ENCODE measurements at places on chromosomes 16 and 17. TPM values are rescaled to one million over a fixed set of nuclear protein-coding genes. Genes with fewer than 3 reads are reported as not detected.

- no peaks in the 10 kb centered on the region for H3K27me3 ChIP-seq
- no peak overlapping the region for H3K27ac ChIP-seq
- H3K4me3 ChIP-seq, result no peak overlapping the region
- no peak for DNase-seq
Measured at GRCh38 chr16:56093055-56093454, 98.2 kb upstream of the GNAO1 start.

DNA sequence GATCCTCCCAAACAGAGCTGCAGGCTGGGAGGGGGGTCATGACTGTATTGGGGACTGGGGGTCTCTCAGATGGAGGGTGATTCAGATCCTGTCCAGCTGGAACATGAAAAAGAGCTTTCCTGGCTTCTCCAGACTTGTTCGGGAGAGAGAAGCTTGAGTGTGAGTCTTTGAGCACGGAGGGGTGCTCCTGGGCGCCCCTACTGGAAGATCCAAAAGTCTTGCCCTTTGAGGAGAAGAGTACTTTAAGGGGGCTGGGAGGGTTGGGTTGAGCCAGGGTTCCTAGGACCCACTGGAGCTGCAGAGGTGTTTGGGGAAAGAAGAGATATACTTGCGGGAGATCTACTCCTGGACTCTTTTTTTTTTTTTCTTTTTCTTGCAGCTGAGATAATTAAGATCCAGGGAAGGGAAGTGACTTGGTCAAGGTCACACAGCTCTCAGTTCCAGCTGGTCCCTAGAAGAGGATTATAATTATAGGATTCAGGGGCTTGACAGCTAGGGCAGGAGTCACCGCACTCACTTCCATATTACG lies 8.4 kb downstream of the RARA start:
- DNase-seq, result no peak
- peak overlapping the region; percentile 85 for H3K27ac ChIP-seq
- H3K4me3 ChIP-seq, result peak overlapping the region; percentile 87
- no peaks in the 10 kb centered on the region for H3K36me3 ChIP-seq
- peaks cover 77% of the 10 kb centered on the region for H3K4me1 ChIP-seq
- no peaks in the 10 kb centered on the region for H3K27me3 ChIP-seq

DNA sequence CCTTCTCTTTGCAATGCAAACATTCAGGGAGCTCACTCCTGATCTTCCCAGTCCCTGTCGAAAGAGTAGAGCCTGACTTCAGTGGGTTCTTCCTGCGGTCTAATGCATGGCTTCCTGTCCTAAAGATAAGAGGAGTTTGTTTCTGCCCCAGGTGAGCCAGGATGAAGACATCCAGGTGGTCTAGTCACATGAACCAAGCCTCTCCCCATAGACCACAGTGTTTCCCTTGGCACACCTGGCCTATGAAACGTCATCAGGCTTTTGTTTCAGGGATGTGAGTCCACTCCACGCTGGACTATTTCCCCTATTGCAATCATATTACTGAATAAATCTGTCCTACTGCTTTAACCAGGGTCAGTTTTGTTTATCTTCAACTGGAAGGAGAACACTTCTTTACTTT lies 21.1 kb downstream of the CES1 start:
- DNase-seq, result no peak
- H3K27me3 ChIP-seq, result no peaks in the 10 kb centered on the region
- H3K27ac ChIP-seq, result no peak overlapping the region
- no peaks in the 10 kb centered on the region for H3K36me3 ChIP-seq
- no peaks in the 10 kb centered on the region for H3K4me1 ChIP-seq
- no peak overlapping the region for H3K4me3 ChIP-seq

The INTS2 gene
- total RNA-seq, result 32.5 TPM

- H3K4me3 ChIP-seq, result no peak overlapping the region
- no peaks in the 10 kb centered on the region for H3K27me3 ChIP-seq
- H3K36me3 ChIP-seq, result no peaks in the 10 kb centered on the region
Measured at GRCh38 chr17:50539762-50540559, 7.0 kb upstream of the SPATA20 start.

- H3K4me3 ChIP-seq, result no peak overlapping the region
- H3K36me3 ChIP-seq, result no peaks in the 10 kb centered on the region
- no peaks in the 10 kb centered on the region for H3K27me3 ChIP-seq
- no peaks in the 10 kb centered on the region for H3K4me1 ChIP-seq
- no peak overlapping the region for H3K27ac ChIP-seq
Measured at GRCh38 chr17:45775576-45776011, 8.5 kb upstream of the CRHR1 start.

The TNFRSF12A gene
- total RNA-seq, result 156 TPM

GRCh38 chr16:59654455-59654854 lies 920.3 kb upstream of the GOT2 start:
- H3K4me1 ChIP-seq, result no peaks in the 10 kb centered on the region
- DNase-seq, result no peak
- no peak overlapping the region for H3K27ac ChIP-seq
- H3K4me3 ChIP-seq, result no peak overlapping the region
- H3K36me3 ChIP-seq, result no peaks in the 10 kb centered on the region

DNA sequence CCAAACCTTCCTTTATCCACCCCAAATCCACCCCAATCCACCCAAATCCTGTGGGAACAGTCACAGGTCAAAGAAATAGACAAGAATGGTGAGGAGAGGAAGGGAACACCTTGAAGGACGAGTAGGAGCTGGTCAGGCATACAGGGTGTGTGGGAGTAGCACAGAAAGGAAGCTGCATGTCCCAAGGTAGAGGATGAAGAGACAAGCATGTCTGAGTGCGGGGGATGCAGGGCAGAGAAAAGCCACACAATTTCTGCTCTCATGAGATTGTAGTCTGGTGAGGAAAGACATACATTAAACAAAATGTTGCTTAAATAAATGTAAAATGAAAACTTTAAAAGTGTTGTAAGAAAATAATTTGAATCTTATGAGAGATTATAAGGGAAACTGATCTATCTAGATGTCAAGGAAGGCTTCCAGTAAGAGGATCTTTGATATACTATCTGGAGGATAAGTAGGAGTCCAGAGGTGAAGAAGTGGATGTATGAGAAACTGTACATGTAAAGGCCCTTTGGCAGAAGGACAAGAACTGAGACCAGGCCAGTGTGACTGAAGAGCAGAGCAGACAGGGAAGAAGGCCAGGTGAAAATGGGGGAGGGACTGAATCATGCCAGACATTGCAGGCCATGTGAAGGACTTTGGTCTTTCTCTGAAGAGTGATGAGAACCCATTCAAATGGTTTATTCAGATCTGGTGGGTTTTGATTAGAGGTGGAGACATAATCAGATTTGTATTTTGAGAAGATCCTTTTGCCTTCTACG lies 18.6 kb downstream of the TMEM98 start:
- H3K27me3 ChIP-seq, result peaks cover 16% of the 10 kb centered on the region
- no peak overlapping the region for H3K4me3 ChIP-seq
- H3K4me1 ChIP-seq, result no peaks in the 10 kb centered on the region
- no peak overlapping the region for H3K27ac ChIP-seq

All from Panc1 (cell line).